Activated naive CD8-positive, alpha-beta T cell treated with anti-CD3 and anti-CD28 coated beads, Interleukin-2, amount 10 ng/mL, durations not matched to agents 7 days and 5 days (primary cell): ENCODE measurements at places on chromosomes 12 and 14. TPM values are rescaled to one million over a fixed set of nuclear protein-coding genes. Genes with fewer than 3 reads are reported as not detected.
A peak's percentile ranks its signal among the peaks of the same experiment; 100 is the strongest.

DNA sequence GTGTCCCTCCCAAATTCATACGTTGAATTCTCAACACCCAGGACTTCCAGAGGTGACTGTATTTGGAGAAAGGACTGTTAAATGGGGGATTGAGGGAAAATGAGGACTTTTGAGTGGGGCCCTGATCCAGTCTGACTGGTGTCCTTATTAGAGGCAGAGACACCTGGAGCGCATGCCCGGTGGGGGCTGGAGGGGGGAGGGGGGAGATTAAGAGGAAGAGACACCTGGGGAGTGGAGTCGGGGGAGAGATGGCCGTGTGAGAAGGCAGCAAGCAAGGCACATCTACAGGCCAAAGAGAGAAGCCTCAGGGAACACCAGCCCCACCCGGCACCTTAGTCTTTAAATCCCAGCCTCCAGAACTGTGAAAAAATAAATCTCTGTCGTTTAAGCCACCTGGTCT lies 209.7 kb downstream of the SLC41A2 start:
- peaks cover 2% of the 10 kb centered on the region for H3K27me3 ChIP-seq
- DNase-seq = no peak
- H3K36me3 ChIP-seq = peaks cover 22% of the 10 kb centered on the region
- H3K4me1 ChIP-seq = peaks cover 46% of the 10 kb centered on the region

DNA sequence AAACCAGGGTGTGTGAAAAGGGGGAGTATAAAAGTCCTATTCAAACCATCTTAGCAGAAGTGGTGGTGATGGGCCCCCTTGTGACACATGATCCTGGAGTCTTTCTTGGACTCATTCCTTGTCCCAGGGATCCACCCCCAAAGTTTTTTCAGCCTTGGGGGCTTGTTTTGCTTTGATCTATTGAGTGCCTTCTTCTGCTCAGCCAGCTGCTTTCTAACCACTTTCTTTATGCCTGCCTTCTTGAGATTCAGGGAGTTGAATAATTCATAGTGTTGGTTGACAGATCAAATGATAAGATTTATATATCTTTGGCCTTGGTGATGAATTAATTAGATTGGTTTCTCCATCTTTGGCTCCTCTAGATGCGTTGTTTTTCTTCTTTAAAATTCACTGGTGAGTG lies 926.7 kb downstream of the DIO2 start:
- H3K27ac ChIP-seq = no peak overlapping the region
- H3K4me1 ChIP-seq = no peaks in the 10 kb centered on the region
- no peaks in the 10 kb centered on the region for H3K36me3 ChIP-seq
- H3K27me3 ChIP-seq = peaks cover 30% of the 10 kb centered on the region
- H3K4me3 ChIP-seq = no peak overlapping the region

GRCh38 chr14:69794791-69795190 lies 2.2 kb downstream of the SLC10A1 start:
- no peaks in the 10 kb centered on the region for H3K4me1 ChIP-seq
- H3K4me3 ChIP-seq = no peak overlapping the region
- H3K27me3 ChIP-seq = no peaks in the 10 kb centered on the region

GRCh38 chr12:122081697-122082221 lies 3.2 kb downstream of the MLXIP start:
- no peak for DNase-seq
- H3K4me3 ChIP-seq = peak overlapping the region; percentile 99
- H3K4me1 ChIP-seq = peaks cover 67% of the 10 kb centered on the region
- H3K27ac ChIP-seq = peak overlapping the region; percentile 97
- H3K27me3 ChIP-seq = no peaks in the 10 kb centered on the region

GRCh38 chr14:33150666-33151428 lies 212.2 kb downstream of the NPAS3 start:
- no peaks in the 10 kb centered on the region for H3K36me3 ChIP-seq
- no peaks in the 10 kb centered on the region for H3K4me1 ChIP-seq
- DNase-seq = no peak
- no peak overlapping the region for H3K4me3 ChIP-seq

DNA sequence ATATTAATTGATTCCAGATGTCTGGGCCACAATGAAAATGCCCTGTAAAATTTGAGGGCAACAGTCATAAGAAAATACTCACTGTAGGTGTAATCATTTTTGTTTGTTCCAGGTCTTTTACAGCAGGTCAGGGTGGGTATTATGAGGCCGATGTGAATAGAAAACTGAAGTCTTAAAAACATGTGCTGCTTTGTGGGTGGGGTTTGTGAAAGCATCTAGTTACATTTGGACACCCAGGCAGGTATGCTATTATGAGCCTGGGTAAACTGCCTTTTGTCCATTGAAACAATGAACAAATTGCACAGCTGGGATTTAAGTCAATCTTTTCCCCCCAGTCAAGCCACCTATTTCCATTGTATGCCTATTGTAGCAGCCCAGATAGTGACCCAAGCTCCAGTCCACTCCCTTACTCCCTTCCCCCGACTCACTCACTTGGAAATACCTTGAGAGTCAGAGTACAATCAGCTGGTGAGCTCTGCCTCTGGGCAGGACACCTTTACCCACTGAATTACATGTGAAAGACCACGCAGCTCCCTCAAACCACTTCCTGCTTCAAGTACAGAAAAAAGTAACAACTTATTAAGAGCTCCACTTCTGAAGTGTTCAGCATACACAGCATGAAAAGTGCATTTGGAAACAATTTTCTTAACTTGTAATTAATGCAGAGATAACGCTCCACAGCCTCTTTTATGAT lies 1.8 kb downstream of the IGF1 start:
- H3K27ac ChIP-seq = no peak overlapping the region
- peaks cover 34% of the 10 kb centered on the region for H3K4me1 ChIP-seq
- peaks cover 5% of the 10 kb centered on the region for H3K36me3 ChIP-seq
- DNase-seq = peak; percentile 56

- H3K27me3 ChIP-seq = peaks cover 23% of the 10 kb centered on the region
- no peak overlapping the region for H3K4me3 ChIP-seq
- peaks cover 2% of the 10 kb centered on the region for H3K36me3 ChIP-seq
- no peak for DNase-seq
- no peak overlapping the region for H3K27ac ChIP-seq
These were observed 100.2 kb downstream of the EPS8 start for GRCh38 chr12:15688838-15689625.

DNA sequence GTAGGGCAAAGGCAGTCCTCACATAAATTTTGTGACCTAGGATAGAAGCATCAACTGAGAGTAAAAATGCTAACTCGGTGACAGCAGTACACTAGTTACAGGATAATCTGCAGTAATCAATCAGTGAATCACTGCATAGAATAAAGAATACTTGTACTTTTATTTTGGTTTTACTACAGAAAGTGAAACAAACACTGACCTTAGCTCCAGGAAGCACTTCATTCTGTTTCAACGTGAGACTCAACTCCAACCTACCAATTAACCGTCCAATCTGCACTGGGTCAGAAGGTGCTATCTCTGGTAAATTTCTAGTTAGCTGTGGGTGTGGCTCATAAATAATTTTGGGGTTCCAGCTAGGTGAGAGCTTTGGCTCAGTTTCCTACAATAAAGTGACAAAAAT lies 21.8 kb downstream of the ATG2B start:
- no peaks in the 10 kb centered on the region for H3K27me3 ChIP-seq
- H3K36me3 ChIP-seq = peaks cover 8% of the 10 kb centered on the region

GRCh38 chr12:95443459-95443858 lies 30.5 kb upstream of the METAP2 start:
- DNase-seq = no peak
- H3K4me3 ChIP-seq = no peak overlapping the region
- no peak overlapping the region for H3K27ac ChIP-seq
- H3K4me1 ChIP-seq = no peaks in the 10 kb centered on the region
- H3K27me3 ChIP-seq = peaks cover 17% of the 10 kb centered on the region
- peaks cover 2% of the 10 kb centered on the region for H3K36me3 ChIP-seq

GRCh38 chr12:62466018-62466593 lies 520 bp upstream of the MON2 start:
- H3K4me3 ChIP-seq = peak overlapping the region; percentile 80
- H3K36me3 ChIP-seq = no peaks in the 10 kb centered on the region
- DNase-seq = no peak
- H3K4me1 ChIP-seq = peaks cover 16% of the 10 kb centered on the region
- peak overlapping the region; percentile 90 for H3K27ac ChIP-seq

DNA sequence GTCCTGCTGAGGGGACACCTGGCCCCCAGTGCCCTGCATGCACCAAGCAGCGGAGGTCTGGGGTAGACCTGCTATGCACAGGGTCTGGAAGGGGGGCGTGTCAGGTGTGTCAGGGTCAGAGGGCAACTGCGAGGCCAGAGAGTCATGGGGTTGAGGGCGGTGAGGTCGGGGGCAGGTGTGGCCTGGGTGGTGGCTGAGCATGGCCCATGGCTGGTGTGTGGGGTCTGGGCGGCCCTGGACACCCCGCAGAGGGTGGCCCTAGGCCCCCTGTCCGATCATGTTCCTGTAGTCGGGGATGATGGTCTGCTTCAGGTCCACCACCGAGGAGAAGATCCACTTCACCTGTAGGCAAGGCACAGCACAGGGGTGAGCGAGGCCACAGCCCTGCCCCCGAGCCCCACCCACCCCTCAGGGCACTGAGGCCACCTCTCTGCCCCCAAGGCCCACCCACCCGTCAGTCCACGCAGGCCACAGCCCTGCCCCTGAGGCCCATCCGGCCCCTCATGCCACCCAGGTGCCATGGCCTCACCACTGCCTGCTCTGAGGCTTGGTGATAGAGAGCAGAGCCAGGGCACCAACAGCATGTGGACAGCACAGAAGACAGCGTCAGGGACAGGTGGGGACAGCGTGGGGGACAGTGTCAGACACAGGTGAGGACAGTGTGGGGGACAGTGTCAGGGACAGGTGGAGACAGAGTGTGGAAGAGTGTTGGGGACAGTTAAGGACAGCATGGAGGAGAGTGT lies 211.3 kb downstream of the TMEM121 start:
- no peaks in the 10 kb centered on the region for H3K4me1 ChIP-seq
- H3K27me3 ChIP-seq = no peaks in the 10 kb centered on the region
- no peak for DNase-seq

DNA sequence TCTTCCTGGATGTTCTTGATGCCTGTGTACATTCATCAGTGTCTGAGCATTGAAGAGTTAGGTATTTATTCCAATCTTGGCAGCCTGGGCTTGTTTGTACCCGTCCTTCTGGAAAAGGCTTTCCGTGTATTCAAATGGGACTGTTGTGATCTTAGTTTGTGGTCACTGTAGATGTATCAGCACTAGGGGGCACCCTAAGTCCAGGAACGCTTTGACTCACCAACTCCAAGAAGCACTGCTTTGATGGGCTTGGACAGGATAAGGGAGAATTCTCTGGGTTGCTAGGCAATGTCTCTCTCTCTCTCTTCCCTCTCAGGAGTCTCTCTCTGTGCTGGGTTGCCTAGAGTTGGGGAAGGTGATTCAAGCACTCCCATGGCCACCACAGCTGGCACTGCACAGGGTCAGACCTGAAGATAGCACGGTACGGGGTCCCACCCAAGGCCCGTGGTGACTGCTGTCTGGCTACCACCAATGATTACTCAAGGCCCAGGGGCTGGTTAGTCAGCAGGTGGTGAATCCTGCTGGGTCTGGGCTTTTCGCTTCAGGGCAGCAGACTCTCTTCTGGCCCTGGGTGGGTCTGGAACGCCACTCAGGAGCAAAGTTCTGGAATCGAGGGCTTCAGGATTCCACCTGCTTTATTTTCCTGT lies 211.1 kb upstream of the RGS6 start:
- H3K27ac ChIP-seq = no peak overlapping the region
- peaks cover 33% of the 10 kb centered on the region for H3K36me3 ChIP-seq
- H3K4me1 ChIP-seq = peaks cover 2% of the 10 kb centered on the region
- H3K4me3 ChIP-seq = no peak overlapping the region
- H3K27me3 ChIP-seq = no peaks in the 10 kb centered on the region

DNA sequence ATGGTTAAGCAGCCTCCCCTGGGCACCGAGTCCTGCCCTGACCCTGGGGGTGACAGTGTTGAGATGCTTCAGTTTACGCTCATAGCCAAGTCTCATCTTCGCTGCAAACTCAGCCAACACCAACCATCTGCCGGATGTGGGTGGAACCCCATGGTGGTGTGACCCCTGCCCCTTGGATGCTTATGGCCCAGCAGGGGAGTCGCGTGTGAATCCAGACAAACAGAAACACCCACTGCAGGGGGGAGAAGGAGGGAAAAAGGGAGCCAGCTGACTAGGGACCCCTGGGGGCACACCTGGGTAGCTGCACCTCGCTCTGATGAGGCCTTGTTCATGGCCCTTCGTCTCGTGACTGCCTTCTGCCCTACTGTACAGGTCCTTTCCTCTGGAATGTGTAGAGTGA lies 23.8 kb downstream of the AACS start:
- DNase-seq = no peak
- no peak overlapping the region for H3K27ac ChIP-seq
- H3K4me3 ChIP-seq = no peak overlapping the region
- no peaks in the 10 kb centered on the region for H3K27me3 ChIP-seq

GRCh38 chr14:101721951-101722661 lies 39.4 kb upstream of the PPP2R5C start:
- peaks cover 21% of the 10 kb centered on the region for H3K4me1 ChIP-seq
- H3K27me3 ChIP-seq = no peaks in the 10 kb centered on the region
- H3K4me3 ChIP-seq = peak overlapping the region; percentile 85

DNA sequence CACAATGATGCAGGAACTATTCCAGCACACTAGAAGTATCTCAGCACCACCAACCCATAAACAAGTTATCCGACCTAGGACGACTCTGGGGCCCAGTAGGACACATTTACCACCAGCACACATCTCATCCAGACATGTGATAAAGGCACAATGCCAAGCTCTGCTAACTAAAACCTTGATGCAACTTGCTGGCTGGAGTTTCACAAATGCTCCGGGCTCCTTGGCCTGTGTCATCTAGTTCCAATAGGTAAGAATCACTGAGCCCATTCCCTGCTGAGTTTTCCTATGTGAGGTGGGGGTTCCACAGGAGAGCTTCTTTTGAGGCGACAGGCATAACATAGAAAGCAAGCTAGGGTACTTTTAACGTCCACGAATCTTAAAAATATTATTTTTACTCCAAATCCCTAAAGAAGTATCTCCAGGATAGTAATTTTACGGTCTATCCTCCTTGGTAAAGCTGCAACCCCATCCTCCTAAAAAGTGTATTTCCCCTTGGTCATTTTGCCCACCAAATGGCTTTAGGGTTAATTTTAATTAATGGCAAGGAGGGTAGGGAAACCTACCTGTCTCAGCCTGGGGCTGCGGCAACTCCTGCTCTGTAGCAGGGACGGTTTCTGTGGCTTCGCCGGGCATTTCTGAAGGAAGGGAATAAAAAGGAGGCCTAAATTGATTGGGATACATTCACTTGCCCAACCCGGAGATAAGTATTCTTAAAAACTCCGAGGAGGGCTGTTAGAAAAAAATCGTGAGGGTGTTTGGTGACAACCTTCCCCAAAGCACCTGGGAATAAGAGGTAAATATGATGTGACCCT lies 1.0 kb downstream of the NACA start:
- H3K27ac ChIP-seq = peak overlapping the region; percentile 94
- H3K27me3 ChIP-seq = no peaks in the 10 kb centered on the region
- peaks cover 55% of the 10 kb centered on the region for H3K4me1 ChIP-seq
- peak overlapping the region; percentile 97 for H3K4me3 ChIP-seq

FIGNL2 gene
- 1.1 TPM for total RNA-seq

GUCY2C gene
- total RNA-seq = not detected

OR10AD1 gene
- total RNA-seq = not detected

KCNH3 gene
- total RNA-seq = 5.4 TPM

C12orf54 gene
- total RNA-seq = not detected

PRB2 gene
- not detected for total RNA-seq

GALNT8 gene
- 0.71 TPM for total RNA-seq

HELB gene
- 36.0 TPM for total RNA-seq

EPYC gene
- total RNA-seq = not detected

CCDC38 gene
- total RNA-seq = not detected
